ENCODE measurements at places on chromosomes 2 and 18.

DNA sequence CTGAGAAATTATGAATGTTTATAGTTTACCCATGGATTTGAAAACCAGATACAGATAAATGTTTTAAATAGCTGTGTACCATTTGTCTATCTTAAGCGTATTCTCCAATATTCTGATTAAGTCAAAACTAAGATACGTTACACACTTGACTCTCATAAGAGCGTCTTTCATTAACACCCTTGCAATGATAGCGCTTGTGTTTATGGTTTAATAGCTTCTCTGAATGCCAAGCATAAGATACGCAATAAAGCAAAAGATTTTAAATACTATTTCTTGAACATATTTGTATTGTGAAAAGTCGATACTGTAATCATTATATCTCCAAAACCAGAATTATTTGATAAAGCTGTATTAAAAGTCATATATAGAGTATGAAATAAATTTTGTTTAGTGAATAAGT is 3.0 kb downstream of the CALCRL start:
- DNase-seq, result no peak

- no peak for DNase-seq
Observed at GRCh38 chr2:204292439-204292838, 252.8 kb upstream of the PARD3B start.

DNA sequence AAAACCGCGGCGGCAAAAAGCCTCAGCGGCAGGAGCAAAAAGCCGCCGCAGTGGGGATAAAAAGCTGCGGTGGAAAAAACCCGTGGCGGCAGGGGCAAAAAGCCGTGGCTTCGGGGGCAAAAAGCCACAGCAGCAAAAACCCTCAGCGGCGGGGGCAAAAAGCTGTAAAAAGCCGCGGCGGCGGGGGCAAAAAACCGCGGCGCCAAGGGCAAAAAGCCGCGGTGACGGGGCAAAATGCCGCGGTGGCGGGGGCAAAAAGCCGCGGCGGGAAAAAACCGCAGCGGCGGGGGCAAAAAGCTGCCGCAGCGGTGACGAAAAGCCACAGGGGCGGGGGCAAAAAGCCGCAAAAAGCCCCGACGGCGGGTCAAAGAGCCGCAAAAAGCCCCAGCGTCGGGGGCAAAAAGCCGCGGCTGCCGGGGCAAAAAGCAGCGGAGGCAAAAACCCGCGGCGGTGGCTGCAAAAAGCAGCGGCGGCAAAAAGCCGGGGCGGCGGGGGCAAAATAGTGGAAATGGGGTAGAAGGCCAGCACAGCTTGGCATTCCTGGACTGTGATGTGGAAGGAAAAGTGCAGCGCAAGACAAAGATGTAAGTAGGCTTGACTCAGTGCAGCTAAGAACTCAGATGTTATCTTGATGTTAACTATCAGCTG is 151.8 kb downstream of the ANKRD30BL start:
- no peak for DNase-seq

GRCh38 chr18:52408800-52409302 is 68.9 kb downstream of the DCC start:
- no peak for DNase-seq

- DNase-seq, result no peak
Observed at GRCh38 chr18:54284535-54284934, 15.2 kb downstream of the POLI start.

DNA sequence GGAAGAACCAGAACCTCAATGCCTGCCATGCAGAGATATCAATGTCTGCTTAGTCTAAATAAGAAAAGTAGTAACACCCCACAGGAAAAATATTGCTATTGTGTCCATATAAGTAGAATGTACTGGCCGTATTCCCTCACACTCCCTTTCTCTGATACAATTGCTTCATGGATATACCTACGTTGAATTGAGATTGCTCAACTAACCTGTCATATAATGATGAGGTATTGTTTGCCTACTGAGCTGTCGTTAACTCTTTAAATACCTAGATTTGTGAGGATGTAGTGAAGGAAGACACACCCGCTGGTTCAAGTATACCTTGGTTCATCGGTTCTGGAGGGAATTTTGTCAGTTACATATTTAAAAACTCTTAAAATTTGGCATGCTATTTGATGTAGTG is 480.7 kb upstream of the TCF4 start:
- DNase-seq, result no peak

DNA sequence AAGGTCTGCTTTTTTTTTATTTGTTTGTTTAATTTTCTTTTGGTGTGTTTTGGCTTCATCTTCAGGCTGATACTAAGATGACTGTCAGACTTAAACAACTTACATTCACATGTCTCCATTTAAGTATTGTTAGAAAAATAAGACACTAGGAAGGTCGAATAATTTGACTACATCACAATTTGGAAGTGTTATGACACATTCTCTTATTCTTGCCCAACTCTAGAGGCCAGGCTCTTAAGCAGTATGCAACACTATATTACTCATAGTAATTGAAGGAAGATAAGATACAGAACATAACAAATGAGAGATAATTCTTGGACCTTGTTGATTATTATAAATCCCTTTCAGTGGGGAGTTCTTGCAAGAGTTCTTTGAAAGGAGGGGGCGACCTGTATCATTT is 295.3 kb upstream of the COL3A1 start:
- DNase-seq, result no peak

- no peak for DNase-seq
Observed at GRCh38 chr2:186101616-186102015, 363.0 kb downstream of the FSIP2 start.

DNA sequence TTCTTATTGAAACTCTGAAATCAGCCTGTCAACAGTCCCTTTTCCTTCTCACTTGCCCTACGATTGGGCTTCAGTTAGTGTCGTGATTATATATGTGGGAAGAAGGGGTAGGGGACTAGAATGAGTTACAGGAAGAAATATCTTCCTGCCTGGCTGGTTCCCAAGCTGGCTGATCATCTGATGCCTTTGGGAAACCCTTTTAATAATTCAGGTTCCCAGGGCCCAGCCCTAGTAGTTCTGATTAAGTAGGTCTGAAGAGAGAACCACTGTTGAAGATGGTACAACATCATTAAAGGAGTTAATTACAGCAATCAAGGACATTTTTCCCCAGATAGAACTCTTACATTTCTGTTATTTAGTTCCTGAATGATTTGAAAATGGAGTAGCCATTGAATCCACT is 110.1 kb upstream of the EML6 start:
- no peak for DNase-seq

DNA sequence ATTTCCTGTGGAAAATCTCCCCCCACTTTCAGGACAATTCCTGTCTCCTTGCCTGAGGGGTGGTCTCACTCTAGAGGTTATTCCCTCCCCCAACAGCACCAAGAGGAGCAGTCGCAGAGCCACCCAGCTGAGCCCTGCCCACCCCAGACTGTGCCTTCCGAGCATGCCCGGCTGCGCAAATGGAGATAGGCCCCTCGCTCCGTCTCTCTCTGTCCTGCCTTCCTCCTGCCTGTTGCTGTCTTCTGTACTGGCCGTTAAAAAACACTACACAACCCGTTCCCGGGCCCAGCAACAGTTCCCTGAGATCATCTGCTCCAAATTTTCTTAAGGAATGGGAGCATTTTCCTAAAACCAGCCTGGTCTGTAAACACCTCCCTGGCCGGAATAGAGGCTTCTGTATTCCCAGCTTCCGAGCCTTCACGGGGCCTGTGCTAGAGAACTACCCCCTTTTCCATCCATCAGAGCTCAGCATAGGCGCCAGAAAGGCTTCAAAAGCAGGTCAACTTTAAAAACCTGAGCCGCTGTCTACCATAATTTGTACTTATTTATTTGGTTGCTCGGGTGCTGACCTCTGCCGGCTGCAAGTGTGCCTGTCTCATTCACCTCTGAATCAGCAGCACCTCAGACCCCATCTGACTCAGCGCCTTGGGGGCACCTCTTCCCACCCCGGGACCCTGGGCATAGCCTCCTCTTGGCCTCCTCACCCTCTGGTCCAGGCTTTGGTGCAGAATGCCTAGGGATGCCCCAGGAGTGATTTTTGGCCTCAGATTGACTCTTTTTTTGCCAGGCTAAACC is 159.4 kb downstream of the PXDN start:
- DNase-seq, result no peak

DNA sequence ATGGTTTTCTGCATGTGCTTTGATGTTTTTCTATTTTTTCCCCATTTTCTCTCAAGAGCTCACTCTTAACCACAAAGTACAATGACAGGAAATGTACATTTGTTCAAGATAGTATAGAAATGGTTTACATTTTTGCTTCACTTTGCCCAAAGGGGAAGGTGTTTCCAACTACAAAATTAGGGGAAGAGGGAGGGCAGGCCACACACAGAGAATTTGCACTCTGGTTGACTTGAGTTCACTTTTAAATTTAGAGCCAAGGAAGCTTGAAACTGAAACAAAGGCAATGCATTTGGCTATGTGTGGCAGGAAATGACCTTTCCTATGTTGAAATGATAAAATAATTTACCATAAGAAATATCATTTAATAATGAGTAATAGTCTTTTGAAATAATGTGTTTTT is 19.1 kb upstream of the VIT start:
- no peak for DNase-seq

DNA sequence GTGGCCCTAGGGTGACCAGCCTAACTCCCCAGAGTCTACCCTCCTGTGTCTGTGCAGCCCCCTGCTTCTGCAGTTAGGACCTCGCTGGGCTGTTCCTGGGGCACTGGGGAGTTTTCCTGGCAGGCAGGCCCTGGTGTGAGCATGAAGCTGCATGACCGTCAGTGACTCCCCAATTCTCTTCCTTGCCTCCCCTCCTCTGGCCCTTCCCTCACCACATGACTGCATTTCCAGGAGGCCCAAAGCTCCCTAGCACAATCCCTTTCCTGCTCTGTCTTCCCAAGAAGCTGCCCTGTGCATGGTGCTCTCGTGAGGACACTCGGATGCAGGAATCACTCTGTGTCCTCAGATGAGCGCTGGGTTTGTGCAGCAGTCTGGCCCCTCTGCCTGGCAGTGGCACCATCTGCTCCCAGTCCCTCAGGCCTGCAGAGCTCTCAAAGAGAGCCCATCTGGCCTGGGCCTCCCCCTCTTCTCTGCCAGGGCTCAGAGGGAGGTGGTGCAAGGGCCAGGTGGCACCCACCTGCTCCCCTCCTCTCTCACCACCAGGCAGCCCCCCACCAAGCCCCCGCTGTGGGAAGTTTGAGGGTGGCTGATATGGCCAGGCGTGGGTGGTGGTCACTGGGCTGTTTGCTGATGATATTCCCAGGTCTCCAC is 125.6 kb upstream of the HS6ST1 start:
- no peak for DNase-seq

DNA sequence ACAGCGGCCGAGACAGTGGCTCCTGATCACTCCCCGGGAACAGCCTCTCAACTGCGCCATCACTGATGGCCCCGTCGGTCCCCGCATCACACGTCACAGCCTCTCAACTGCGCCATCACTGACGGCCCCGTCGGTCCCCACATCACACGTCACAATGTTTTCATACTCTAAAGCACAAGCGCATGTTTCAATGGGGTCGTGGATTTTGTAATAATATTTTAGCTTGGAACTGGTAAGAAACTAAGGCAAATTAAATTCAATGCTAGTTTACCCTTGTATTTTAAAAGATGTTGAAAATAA is 44.2 kb upstream of the CTDP1 start:
- no peak for DNase-seq

- DNase-seq, result no peak
Observed at GRCh38 chr2:57965219-57965618, 81.4 kb upstream of the VRK2 start.

DNA sequence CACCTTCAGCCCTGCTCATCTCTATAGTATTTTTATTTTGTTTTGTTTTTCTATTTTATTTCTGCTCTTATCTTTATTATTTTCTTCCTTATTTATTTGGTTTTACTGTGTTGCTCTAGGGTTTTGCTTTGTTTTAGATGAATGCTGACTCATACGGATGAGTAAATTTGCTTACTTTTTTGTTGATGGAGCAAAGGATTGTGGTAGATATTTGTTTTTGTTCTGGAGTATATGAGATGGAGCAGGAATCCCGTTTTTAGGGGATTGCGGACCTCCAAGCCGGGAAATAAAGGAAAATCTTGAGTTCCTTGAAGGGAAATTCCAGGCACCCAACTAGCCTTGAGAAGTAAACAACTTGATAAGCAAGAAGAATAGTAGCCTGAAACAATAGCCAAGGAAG is 15.3 kb upstream of the COLEC12 start:
- DNase-seq, result no peak

GRCh38 chr18:36120297-36120696 is 8.8 kb downstream of the SLC39A6 start:
- no peak for DNase-seq

- no peak for DNase-seq
Observed at GRCh38 chr18:449374-449773, 51.1 kb downstream of the COLEC12 start.

DNA sequence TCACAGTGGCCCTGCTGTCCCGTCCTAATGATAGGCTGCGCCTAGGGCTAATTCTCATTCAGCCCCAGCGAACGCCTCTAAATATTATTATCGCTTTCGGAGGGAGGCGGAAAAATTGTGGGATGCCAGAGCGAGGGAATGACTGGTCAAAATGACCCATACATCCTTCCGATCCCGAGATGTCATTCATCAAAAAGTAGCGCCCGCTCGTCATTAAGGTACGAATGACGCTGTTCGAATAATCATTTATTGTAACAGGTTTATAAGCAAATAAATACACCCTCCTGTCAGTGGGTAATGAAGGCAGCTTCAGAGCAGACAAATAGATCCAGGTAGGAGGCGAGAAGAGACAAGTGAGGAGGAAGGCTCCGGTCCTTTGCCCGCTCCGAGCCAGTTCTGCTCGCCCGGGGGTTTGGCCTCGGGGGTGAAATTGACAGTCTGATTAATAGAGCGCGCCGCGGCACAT is at the start of gene EVX2:
Gene EVX2, minus strand, starts transcription at position 167 of the 466 bp plus-strand sequence. CDS start 186 bp downstream, outside the sequence.
- DNase-seq, result no peak

- no peak for DNase-seq
Observed at GRCh38 chr18:10546557-10547300, 20.9 kb downstream of the NAPG start.

- DNase-seq, result no peak
Observed at GRCh38 chr2:238315031-238315595, 5.2 kb upstream of the TRAF3IP1 start.

DNA sequence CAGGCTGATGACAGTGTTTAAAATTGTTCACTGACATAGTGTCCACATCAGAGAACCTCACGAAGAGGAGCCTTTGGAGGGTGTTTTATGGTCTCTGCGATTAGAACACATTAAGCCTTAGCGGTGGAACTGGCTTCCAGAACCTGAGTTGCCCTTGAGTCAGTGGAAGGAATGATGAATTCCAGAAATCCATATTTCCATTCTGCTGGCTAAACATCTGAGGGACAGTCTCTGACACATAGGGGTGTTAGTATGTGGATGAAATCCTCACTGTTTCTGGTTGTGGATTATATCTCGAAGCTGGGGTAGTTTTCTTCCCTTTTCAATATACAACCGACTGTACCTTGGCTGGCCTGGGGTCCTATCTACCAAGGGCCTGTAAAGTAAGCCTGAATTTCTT is 4.0 kb downstream of the CASP10 start:
- no peak for DNase-seq

GRCh38 chr18:70295192-70296188 is 6.6 kb downstream of the SOCS6 start:
- DNase-seq, result no peak

- no peak for DNase-seq
Observed at GRCh38 chr18:59696311-59697235, 650 bp downstream of the CCBE1 start.

- no peak for DNase-seq
Observed at GRCh38 chr2:26351375-26352090, 4.9 kb upstream of the ADGRF3 start.
